ENCODE measurements at places on chromosomes 12 and 14. TPM values are rescaled to one million over a fixed set of nuclear protein-coding genes. Genes with fewer than 3 reads are reported as not detected.

The KLRK1 gene
- total RNA-seq: not detected

The TSPAN11 gene
- total RNA-seq: 31.1 TPM

The P2RX2 gene
- not detected for total RNA-seq

The IL22 gene
- not detected for total RNA-seq

The SLC35F4 gene
- not detected for total RNA-seq

The RPL10L gene
- not detected for total RNA-seq

The MLF2 gene
- 186 TPM for total RNA-seq

The ST8SIA1 gene
- 1.0 TPM for total RNA-seq

The JAG2 gene
- 59.0 TPM for total RNA-seq

The ERC1 gene
- 40.3 TPM for total RNA-seq

The DIO2 gene
- total RNA-seq: not detected

The SERPINA6 gene
- total RNA-seq: not detected

The FAIM2 gene
- total RNA-seq: not detected

The TAS2R8 gene
- total RNA-seq: not detected

The GLS2 gene
- 0.58 TPM for total RNA-seq

The PLEKHD1 gene
- not detected for total RNA-seq

The CAPS2 gene
- 2.6 TPM for total RNA-seq

All from glomerular endothelial cell (primary cell).